Liver (tissue), 10 donors: ENCODE measurements at places on chromosomes 5 and 9. TPM values are rescaled to one million over a fixed set of nuclear protein-coding genes. Genes with fewer than 3 reads are reported as not detected.

DNA sequence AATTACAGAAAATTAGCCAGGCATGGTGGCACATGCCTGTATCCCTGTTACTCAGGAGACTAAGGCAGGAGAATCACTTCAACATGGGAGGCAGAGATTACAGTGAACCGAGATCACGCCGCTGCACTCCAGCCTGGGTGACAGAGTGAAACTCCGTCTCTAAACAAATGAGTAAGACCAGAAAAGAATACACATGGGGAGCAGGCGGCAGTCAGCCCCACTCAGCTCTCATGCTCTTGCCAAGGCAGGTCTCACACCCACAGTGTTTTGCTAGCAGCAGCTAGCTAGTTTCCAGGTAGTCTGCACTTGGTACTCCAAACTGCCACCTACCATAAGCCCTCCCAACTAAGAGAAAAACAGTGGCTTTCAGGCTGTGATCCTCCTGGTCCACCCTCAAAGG, 722.3 kb upstream of the CTNND2 start:
- H3K27me3 ChIP-seq, result no peaks in the 10 kb centered on the region
- no peaks in the 10 kb centered on the region for H3K36me3 ChIP-seq
- H3K27ac ChIP-seq, result no peak overlapping the region

DNA sequence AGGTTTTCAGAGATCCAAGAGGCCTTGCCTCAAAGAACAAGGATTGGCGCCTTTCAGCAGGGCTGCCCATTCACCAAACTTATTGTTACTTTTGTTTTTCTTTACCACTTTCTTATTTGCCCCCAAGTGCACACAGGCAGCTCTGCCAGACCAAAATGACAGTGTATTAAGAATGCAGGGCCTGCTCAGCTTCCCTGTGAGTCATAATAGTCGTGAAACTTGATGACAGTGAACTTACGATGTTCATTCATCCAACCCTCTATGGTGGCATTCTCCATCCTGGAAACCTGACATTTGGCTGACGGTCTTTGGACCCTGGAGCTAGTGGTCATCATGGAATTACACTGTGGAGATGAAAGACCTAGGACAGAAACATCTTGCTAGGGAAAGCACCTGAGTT, 44.3 kb downstream of the UBE2QL1 start:
- DNase-seq, result no peak
- no peak overlapping the region for H3K4me3 ChIP-seq
- no peak overlapping the region for H3K27ac ChIP-seq
- no peaks in the 10 kb centered on the region for H3K27me3 ChIP-seq
- peaks cover 10% of the 10 kb centered on the region for H3K4me1 ChIP-seq
- H3K36me3 ChIP-seq, result no peaks in the 10 kb centered on the region

DNA sequence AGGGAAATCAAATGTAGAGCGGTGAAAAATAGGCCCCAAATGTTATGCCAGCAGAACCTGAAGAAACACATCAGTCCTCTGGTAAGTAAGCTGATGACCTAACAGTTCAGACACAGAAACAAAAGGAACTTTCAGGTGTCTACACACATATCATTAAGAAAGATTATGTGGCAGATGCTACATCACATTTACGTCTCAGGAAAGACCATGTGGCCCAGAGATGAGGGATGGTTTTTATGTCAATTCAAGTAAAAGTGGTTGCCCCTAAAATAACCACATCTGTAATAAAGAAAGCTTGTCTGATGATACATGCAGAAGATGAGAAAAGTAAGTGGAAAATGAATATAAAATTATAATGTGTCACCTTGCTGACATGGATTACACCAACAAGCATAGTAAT, 31.4 kb downstream of the GNAQ start:
- peaks cover 1% of the 10 kb centered on the region for H3K36me3 ChIP-seq
- H3K27me3 ChIP-seq, result no peaks in the 10 kb centered on the region
- H3K4me1 ChIP-seq, result peaks cover 20% of the 10 kb centered on the region
- H3K4me3 ChIP-seq, result no peak overlapping the region
- no peak overlapping the region for H3K27ac ChIP-seq
- DNase-seq, result no peak

- H3K27me3 ChIP-seq, result no peaks in the 10 kb centered on the region
- no peaks in the 10 kb centered on the region for H3K4me1 ChIP-seq
- no peaks in the 10 kb centered on the region for H3K36me3 ChIP-seq
- no peak overlapping the region for H3K27ac ChIP-seq
- no peak overlapping the region for H3K4me3 ChIP-seq
These were observed 49.7 kb downstream of the BASP1 start for GRCh38 chr5:17267106-17267505.

- H3K27me3 ChIP-seq, result no peaks in the 10 kb centered on the region
- H3K36me3 ChIP-seq, result no peaks in the 10 kb centered on the region
- H3K4me1 ChIP-seq, result peaks cover 70% of the 10 kb centered on the region
- H3K27ac ChIP-seq, result peak overlapping the region; percentile 40
These were observed 49.1 kb downstream of the ARHGAP26 start for GRCh38 chr5:142819292-142819691.

PCDHGB2 gene
- 0.47 TPM for total RNA-seq

FOXD4 gene
- 0.05 TPM for total RNA-seq
